ENCODE measurements at places on chromosomes 1 and 21. TPM values are rescaled to one million over a fixed set of nuclear protein-coding genes. Genes with fewer than 3 reads are reported as not detected.

DNA sequence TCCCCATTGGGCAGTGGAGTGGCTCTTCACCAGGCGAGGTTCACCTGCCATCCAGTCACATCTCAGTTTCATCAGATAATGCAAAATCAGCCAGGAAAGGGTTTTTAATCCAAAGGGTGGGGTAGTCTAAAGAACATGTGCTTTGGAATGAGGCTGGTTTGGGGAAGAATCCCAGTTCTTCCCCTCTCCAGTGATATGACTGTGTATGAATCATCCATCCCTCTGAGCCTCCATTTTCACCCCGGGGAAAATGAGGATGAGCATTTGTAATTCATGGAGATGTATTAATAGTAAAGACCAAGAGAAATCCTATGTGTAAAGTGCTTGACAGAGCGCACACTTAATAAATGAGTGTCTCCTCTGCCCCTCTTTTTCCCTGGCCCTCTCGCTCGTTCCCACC, 215.1 kb upstream of the FGGY start:
- H3K27ac ChIP-seq: no peak overlapping the region
- H3K36me3 ChIP-seq: no peaks in the 10 kb centered on the region
- DNase-seq: no peak
- no peak overlapping the region for H3K4me3 ChIP-seq
- H3K27me3 ChIP-seq: peaks cover 26% of the 10 kb centered on the region

GRCh38 chr1:154888757-154889156, 18.7 kb upstream of the KCNN3 start:
- peaks cover 12% of the 10 kb centered on the region for H3K4me1 ChIP-seq
- peaks cover 12% of the 10 kb centered on the region for H3K27me3 ChIP-seq
- DNase-seq: no peak

- DNase-seq: no peak
- H3K27me3 ChIP-seq: peaks cover 45% of the 10 kb centered on the region
- H3K4me3 ChIP-seq: no peak overlapping the region
- H3K27ac ChIP-seq: no peak overlapping the region
- peaks cover 12% of the 10 kb centered on the region for H3K36me3 ChIP-seq
These were observed 13.7 kb upstream of the TRIM62 start for GRCh38 chr1:33195556-33195955.

DNA sequence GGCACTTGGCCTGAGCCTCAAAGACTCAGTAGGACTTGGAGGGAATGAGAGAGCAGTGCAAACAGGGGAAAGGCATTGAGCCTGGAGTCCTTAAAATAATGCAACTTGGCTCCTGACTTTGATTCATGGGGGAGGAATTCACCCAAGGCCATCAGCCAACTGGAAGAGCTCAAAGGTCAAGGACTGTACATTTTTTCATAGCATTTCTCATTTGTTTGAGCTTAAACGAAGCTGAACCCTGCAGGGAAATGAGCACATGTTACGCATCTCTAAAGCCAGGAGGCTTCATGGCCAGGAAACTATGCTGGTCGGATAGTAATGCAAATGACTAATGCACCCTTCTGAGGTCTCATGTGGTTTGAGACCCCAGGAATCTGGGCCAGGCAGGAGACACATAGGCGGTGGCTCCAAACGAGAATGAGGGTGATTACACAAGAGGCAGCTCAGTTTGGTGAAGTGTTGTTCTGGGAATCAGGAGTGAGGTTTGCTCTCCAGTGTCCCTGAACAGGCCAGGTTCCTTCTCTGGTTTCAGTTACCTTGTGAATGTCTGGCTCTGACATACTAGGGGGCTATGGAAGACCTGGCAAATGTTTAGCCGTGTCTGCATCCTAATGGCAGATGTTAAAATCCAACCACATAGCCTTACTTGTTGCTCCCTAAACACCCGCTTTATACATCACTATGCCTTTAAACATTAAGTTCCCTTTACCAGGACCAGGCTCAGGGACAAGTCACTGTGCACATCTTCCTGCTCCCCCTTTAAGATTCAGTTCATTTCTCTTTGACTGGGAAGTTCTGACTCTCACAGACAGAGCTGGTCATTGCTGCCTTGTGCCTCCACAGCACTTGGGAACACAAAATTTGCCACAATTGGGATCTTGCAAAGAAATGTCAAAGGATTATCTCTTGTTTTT, 503.9 kb upstream of the USP24 start:
- peaks cover 6% of the 10 kb centered on the region for H3K27me3 ChIP-seq
- no peak overlapping the region for H3K4me3 ChIP-seq
- H3K36me3 ChIP-seq: no peaks in the 10 kb centered on the region
- no peak for DNase-seq
- H3K4me1 ChIP-seq: no peaks in the 10 kb centered on the region

DNA sequence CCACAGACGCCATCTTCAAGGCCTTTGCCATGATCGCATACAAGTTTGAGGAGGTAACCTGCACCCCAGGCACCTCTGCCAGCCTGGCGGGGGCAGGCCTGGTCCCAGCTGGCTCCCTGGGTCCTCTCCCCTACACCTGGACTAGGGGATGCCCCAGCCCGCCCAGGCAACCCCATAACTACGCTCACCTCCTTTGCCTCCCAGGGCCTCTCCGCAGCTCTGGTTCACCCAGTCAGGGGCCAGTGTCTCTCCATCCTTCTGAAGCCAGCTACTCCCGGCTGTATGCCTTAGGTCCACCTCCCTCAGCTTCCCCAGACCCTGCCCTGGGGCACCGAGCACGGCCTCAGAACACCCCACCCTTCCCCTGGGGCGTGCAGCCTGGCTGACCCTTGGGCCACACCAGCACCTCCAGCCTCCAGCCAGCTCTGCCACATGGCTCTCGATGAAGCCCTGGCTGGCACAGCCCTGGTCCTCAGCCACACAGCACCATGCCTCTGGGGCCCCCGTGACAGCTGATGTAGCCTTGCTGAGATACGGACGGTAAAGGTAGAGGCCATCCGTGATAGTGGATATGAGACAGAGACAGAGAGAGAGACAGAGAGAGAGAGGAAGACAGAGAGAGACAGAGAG, 80.4 kb upstream of the COL6A1 start:
- peaks cover 7% of the 10 kb centered on the region for H3K4me1 ChIP-seq
- peak overlapping the region; percentile 9 for H3K27ac ChIP-seq
- no peaks in the 10 kb centered on the region for H3K36me3 ChIP-seq
- no peak overlapping the region for H3K4me3 ChIP-seq
- no peaks in the 10 kb centered on the region for H3K27me3 ChIP-seq

- peak overlapping the region; percentile 24 for H3K27ac ChIP-seq
- peaks cover 23% of the 10 kb centered on the region for H3K27me3 ChIP-seq
- no peak for DNase-seq
These were observed 57.9 kb upstream of the CXADR start for GRCh38 chr21:17455028-17455353.

DNA sequence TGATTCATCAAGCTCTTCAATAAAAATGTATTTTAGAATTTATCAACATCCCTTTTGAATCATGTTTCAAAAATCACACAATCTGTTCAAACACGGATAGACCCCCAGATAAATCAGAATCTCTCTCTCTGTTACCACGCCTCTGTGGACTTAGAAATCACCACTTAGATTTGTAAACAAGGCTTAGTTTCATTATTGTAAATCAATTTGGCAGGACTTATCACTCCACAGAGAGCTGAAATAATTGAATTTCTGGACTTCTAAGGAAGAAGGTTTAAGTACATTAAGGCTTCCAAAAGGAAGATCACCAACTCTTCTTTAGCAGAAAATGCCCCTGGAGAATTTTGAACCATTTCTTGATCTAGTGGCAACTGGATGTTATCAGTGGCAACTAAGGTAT, 100.4 kb downstream of the APP start:
- peak overlapping the region; percentile 92 for H3K27ac ChIP-seq
- peaks cover 29% of the 10 kb centered on the region for H3K4me1 ChIP-seq
- H3K27me3 ChIP-seq: no peaks in the 10 kb centered on the region
- H3K36me3 ChIP-seq: peaks cover 4% of the 10 kb centered on the region
- no peak for DNase-seq

DNA sequence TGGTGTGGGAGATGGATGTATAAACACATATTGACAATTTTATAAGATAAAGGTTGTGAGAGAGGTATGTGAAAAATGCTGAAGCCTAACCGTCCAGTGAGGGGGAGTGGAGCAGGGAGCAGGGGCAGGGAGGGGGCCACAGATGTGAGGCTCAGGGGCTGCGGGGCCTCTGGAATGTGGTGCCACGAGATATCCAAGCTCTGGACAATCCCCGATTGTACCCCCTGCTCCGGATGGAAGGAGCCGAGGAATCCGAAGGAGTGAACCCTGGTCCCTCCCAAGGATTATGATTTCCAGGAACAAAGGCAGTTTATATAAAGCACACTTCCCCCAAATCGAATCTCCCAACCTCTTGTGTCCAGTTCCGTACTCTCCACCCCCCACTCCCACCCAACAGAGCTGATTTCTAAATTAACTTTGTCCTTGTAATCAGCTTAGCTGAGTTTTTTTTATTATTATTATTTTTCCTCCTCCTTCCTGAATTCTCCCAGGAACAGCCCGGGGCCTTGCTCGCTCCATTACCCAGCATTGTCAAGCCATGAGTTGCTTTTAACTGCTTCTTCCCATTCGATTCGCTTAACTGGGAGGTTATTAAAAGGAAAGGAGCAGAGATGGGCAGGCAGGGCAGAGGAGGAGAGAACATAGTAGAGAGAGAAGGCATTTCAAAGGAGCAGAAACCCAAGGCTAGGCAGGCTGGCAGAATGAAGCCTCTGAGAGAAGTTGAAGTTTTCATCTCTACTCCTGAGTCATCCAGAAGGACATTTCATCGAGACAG, 9.4 kb downstream of the KIRREL1 start:
- peaks cover 4% of the 10 kb centered on the region for H3K4me1 ChIP-seq
- peaks cover 3% of the 10 kb centered on the region for H3K36me3 ChIP-seq

GRCh38 chr1:25740071-25740470, 59.9 kb upstream of the SELENON start:
- no peak overlapping the region for H3K4me3 ChIP-seq
- H3K36me3 ChIP-seq: peaks cover 2% of the 10 kb centered on the region
- no peak for DNase-seq
- peaks cover 30% of the 10 kb centered on the region for H3K4me1 ChIP-seq
- no peaks in the 10 kb centered on the region for H3K27me3 ChIP-seq

DNA sequence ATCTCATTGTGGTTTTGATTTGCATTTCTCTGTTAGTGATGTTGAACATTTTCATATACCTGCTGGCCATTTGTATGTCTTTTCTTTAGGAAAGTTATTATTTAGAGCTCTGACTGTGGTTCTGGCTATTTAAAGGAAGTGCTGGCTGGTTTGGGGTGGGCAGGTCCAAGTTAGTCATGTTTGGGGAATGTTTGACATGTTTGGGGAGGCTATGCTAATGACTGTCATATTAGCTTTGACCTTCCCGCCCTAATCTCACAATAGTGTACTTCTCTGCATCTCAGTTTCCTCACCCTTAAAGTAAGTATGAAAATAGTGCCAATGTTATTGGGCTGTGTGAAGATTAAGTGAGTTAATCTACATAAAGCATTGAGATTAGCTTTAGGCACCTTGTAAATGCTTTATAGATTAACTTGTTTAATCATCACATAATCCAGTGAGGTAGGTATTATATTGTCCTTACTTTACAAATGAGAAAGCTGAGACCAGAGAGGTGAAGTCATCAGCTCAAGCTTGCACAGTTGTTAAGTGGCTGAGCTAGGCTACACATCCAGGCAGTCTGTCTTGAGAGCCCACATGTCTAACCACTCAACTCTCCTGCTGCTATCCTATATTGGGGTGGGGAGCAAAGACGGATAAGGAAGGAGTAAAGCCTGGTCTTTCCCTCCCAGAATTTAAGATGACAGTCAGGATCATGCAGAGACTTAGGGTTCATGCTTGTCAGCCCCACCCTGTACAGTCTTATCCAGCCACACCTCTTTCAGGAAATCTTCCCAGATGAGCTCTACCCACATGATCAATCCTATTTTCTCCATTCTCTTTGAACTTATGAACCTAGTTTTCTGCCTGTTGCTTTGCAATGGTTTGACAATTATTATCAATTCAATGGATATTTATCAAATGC, 22.8 kb upstream of the CRNN start:
- peaks cover 6% of the 10 kb centered on the region for H3K36me3 ChIP-seq
- no peak overlapping the region for H3K27ac ChIP-seq
- no peak overlapping the region for H3K4me3 ChIP-seq
- DNase-seq: no peak
- peaks cover 41% of the 10 kb centered on the region for H3K27me3 ChIP-seq

GRCh38 chr1:118907466-118907865, 80.7 kb downstream of the TBX15 start:
- H3K4me1 ChIP-seq: no peaks in the 10 kb centered on the region
- no peak overlapping the region for H3K4me3 ChIP-seq
- no peak for DNase-seq
- no peak overlapping the region for H3K27ac ChIP-seq
- H3K27me3 ChIP-seq: no peaks in the 10 kb centered on the region

GRCh38 chr1:166705376-166706289, 133.6 kb upstream of the POGK start:
- no peaks in the 10 kb centered on the region for H3K4me1 ChIP-seq
- H3K27me3 ChIP-seq: peaks cover 36% of the 10 kb centered on the region
- no peak overlapping the region for H3K27ac ChIP-seq
- H3K36me3 ChIP-seq: peaks cover 3% of the 10 kb centered on the region

- DNase-seq: no peak
- H3K27ac ChIP-seq: peak overlapping the region; percentile 16
- peaks cover 14% of the 10 kb centered on the region for H3K4me1 ChIP-seq
- no peaks in the 10 kb centered on the region for H3K36me3 ChIP-seq
- no peak overlapping the region for H3K4me3 ChIP-seq
These were observed 3.5 kb downstream of the OLFML2B start for GRCh38 chr1:162020150-162020549.

- H3K27ac ChIP-seq: no peak overlapping the region
- H3K4me3 ChIP-seq: no peak overlapping the region
- no peaks in the 10 kb centered on the region for H3K27me3 ChIP-seq
- no peak for DNase-seq
- peaks cover 27% of the 10 kb centered on the region for H3K4me1 ChIP-seq
- peaks cover 20% of the 10 kb centered on the region for H3K36me3 ChIP-seq
These were observed 18.7 kb upstream of the PODN start for GRCh38 chr1:53043271-53043670.

DNA sequence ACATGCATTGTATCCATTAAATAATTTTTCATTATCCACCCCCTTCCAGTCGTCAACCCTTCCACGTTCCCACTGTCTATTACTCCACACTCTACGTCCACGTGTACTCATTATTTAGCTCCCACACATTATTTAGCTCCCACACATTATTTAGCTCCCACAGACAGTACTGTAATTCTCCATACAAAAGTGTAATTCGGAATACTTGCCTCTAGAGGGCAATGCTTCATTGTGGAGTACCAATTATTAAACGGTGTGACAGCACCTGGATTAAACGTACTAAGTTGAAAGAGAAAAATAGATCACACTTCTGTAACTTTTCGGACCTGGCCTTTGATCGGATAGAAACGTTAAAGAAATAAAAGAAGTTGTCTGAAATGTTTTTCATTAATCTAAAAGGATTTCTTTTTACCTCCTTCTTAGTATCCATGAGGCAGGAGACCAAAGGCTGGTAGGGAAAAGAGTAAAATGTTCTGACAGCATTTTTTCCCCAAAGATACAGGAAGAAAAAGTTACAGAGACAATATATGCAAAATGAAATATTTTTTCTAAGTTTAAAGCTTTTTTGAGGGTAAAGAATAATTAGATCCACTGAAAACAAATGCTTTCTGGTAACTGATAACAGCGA, 99.2 kb downstream of the LHX8 start:
- no peaks in the 10 kb centered on the region for H3K36me3 ChIP-seq
- DNase-seq: no peak
- H3K27ac ChIP-seq: no peak overlapping the region
- no peaks in the 10 kb centered on the region for H3K27me3 ChIP-seq

GRCh38 chr1:62908168-62908695, 124.3 kb downstream of the ATG4C start:
- no peak overlapping the region for H3K4me3 ChIP-seq
- DNase-seq: no peak
- H3K27me3 ChIP-seq: peaks cover 13% of the 10 kb centered on the region
- H3K36me3 ChIP-seq: peaks cover 3% of the 10 kb centered on the region
- H3K27ac ChIP-seq: no peak overlapping the region

IQCC gene
- total RNA-seq: 4.1 TPM

FMOD gene
- not detected for total RNA-seq

HLX gene
- 0.26 TPM for total RNA-seq

FCRLB gene
- total RNA-seq: 0.60 TPM

CAMTA1 gene
- 69.5 TPM for total RNA-seq

LMOD1 gene
- total RNA-seq: not detected
